Bone marrow (tissue), 2 donors: ENCODE measurements at places on chromosomes 11 and 22.

- DNase-seq: no peak
Measured at GRCh38 chr11:73519266-73519665, 78.6 kb downstream of the FAM168A start.

DNA sequence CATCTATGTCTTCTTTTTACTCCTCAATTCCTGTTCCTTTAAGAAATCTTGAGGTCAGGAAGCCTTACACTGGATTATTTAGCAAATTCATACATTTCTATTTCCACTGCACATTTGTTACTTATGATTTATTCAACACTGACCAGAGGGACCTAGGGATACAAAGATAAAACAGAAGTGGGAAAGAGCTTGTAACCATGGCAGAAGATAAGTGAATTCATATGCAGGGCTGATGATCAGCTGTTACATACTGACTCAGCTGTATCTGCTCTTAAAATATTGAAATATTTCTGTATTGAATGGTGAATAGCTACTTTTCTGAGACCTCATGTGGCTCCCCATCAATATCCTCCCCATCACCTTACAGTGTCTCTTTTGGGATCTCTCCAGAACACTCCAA, 25.2 kb downstream of the HORMAD2 start:
- DNase-seq: no peak

DNA sequence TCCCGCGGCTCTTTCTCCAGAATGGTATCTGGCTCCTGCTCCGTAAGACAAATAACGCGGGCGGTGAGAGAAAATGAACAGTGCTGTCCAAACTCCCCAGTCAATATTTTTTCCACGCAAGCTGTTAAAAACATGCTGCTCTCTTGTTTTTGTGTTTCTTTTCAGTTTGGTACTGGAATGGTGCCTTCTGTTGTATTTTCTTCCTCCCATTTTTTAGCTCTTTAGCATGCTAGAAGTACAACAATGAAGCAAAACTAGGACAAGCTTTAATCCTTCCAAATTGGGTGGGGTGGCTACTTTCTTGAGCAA, 599 bp upstream of the PPP2R1B start:
- DNase-seq: no peak

DNA sequence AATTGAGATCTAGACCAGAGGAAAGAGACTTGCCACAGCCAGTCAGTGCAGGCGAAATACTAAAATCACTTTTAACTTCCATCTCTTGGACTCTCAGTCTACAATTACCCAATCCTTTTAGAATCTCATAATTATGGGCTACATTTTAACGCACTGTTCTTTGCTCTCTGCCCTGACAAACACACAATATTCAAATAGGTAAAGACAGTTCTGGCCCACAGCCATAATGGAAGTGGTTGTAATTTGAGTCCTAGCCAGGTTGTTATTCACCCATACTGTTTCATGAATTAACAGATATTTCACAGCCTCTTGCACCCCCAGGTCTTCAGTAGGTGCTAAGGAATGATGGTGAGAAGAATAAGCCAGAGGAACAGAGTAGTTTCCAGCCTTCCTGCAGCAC, 830 bp downstream of the C11orf97 start:
- DNase-seq: no peak

GRCh38 chr22:24463071-24463760, 31.9 kb upstream of the UPB1 start:
- no peak for DNase-seq

DNA sequence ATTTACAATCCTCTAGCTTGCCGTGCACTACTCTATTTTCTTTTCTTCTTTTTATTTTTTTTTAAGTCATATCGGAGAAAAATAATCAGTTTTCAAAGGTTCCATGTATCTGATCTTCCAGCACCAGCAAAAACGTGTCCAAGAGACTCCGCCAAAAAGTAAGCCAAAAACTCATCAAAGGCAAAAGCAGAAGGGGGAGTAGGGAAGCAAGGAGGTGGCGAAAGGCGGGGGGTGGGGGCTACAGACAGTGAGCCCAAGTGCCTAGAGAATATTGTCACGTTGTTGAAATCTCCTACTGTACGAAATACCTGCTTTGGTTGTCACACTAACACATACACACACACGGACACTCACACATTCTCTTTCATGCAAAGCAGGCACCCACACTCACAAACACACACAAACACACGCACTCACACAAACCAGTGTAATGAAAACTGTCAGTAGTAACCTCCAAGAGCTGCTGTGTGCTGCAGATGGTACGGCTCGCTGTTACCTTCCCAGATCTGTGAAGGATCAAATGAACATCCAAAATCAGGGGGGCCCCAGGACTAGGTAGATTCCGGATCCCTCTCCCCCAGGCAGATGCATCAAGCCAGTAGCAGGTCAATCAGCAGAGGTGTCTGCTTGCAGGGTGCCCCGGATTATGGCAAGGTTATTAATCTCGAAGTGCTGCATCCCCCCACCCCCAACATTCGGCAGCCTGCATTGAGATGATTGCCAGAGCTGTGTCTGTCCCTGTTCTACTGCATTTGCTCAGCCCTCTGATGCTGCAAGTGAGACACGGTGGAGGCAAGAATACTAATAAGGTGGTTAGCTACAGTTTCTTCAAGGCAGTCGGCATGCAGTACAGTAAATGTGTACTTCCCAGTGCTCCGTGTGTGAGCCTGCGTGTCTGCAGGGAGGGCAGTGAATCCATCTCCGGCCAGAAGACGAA, at the start of gene LRRC4C:
TSS of gene LRRC4C (minus strand) at position 188 of the 937 bp plus-strand sequence.
- no peak for DNase-seq

GRCh38 chr22:43053176-43053575, 36.0 kb downstream of the TTLL1 start:
- no peak for DNase-seq

- DNase-seq: no peak
Measured at GRCh38 chr11:44833877-44834452, 107.2 kb downstream of the TSPAN18 start.
